ENCODE measurements at places on chromosomes 7 and 10. TPM values are rescaled to one million over a fixed set of nuclear protein-coding genes. Genes with fewer than 3 reads are reported as not detected.

Gene RTKN2
- 20.2 TPM for total RNA-seq

Gene SH2D4B
- total RNA-seq = 0.07 TPM

Gene RASSF4
- total RNA-seq = 9.6 TPM

Gene ZNF117
- total RNA-seq = 7.9 TPM

GRCh38 chr10:129756912-129757901 lies 206.9 kb downstream of the EBF3 start:
- no peak for DNase-seq

DNA sequence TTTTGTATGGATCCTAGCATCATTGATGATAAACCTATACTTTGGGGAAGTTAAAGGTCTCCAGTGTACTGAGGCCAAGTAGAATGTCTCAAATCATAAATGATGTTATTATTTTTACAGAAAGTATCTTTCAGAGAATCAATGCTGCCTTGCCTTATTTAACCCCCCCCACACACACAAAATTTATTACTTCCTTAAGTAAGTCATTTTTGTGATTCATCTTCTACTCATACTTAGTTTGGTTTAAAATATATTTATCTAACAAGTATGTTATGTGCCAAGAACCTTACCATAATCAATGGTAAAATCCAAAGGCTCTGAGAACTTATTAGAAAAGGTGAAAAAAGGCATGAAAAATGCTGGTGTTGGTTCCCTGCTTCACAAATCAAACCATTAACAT lies 18.8 kb upstream of the CLDN12 start:
- peak; percentile 11 for DNase-seq

- DNase-seq = no peak
These were observed 2.6 kb upstream of the CAMK2B start for GRCh38 chr7:44327981-44328380.

DNA sequence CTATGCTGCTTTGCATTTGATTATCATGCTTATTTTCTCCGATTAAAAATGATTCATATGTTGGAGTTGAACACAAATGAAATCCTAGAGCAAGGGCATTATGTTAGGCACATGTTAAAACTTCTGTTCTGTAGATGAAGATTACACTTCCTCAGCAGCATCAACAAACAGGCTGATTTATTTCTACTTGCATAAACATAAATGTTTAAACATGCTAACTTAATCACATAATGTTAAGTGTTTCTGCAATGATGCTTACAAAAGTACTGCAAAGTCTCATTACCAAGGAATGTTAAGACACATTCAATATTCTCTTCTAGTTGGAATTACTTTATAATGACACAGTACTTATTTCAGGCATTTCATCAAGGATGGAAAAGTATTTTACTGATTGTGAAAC lies 770.8 kb downstream of the ANKRD7 start:
- DNase-seq = no peak

DNA sequence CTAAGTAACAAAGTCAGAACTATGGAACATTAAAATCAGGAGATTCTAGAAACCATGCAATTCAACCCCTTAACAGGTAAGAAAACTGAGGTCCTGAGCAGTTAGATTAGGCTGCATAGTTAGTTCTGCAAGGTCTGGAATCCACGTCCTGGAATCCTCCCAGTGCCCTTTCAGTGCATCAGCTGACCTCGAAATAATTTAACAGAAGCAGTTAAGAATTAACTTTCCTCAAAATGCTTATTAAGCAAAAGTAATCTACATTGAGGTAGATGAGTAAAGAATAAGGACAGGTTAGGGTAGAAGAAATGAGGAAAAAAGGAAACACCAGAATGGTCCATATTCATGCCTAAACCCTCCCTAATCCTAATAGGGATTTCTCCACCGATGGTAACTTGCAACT lies 37.6 kb downstream of the GSAP start:
- no peak for DNase-seq

GRCh38 chr10:25036381-25036780 lies 20.0 kb downstream of the THNSL1 start:
- no peak for DNase-seq

DNA sequence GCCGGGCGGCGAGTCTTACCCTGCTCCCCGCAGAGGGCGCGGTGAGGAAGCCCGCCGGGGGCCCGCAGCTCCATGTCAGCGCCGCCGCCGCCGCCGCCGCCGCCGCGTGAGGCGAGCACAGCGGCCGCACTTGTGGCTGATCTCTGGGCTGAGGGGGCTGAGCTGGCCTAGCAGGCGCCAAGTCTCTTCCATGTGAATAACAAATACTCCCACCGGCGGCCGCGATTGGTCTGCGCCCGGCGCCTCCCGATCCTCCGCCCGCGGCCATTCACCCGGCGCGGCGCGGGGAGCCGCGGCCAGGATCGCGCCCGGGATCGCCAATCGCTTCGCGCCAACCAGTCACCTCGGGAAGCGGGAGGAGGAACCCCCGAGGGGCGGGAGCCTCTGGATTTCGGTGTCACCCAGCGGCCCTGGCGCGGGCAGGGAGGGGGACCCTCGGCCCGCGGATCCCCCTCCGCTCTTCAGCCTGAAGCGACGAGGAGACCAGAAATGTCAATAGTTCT lies at the start of gene GRM8:
TSS of gene GRM8 (minus strand) at position 164 of the 503 bp plus-strand sequence.
- no peak for DNase-seq

Data from A172 (cell line).